ENCODE measurements at places on chromosomes 7 and 10. TPM values are rescaled to one million over a fixed set of nuclear protein-coding genes. Genes with fewer than 3 reads are reported as not detected.

- DNase-seq = no peak
These were observed 533.6 kb downstream of the INHBA start for GRCh38 chr7:41169317-41169716.

GRCh38 chr10:33335801-33336581 is 1.5 kb upstream of the NRP1 start:
- peak; percentile 69 for DNase-seq

GRCh38 chr7:51349820-51350545 is 33.4 kb upstream of the COBL start:
- peak; percentile 59 for DNase-seq

DNA sequence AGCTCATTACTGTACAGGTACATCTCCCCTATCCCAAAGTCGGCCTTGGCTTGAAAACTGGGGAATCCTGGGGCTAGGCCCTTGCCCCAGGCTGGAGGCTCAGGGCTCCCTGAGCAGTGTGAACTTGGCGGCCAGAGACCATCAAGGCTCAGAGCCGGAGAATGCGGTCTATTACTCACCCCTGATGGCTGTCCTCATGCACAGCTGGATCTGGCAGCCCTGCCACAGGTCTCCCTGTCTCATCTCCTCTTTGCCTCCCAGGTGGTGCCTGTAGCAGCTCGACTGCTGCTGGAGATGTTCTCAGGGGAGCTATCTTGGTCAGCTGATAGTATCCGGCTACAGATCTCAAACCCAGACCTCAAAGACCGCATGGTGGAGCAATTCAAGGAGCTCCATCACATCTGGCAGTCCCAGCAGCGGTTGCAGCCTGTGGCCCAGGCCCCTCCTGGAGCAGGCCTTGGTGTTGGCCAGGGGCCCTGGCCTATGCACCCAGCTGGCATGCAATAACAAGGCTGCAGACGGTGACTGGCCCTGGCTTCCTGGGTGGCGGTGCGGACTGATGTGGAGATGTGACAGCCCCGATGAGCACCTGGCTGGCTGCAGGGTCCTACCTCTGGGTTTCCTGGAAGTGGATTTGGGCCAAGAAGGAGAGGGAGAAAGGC is 10.7 kb downstream of the IRF5 start:
- no peak for DNase-seq

DNA sequence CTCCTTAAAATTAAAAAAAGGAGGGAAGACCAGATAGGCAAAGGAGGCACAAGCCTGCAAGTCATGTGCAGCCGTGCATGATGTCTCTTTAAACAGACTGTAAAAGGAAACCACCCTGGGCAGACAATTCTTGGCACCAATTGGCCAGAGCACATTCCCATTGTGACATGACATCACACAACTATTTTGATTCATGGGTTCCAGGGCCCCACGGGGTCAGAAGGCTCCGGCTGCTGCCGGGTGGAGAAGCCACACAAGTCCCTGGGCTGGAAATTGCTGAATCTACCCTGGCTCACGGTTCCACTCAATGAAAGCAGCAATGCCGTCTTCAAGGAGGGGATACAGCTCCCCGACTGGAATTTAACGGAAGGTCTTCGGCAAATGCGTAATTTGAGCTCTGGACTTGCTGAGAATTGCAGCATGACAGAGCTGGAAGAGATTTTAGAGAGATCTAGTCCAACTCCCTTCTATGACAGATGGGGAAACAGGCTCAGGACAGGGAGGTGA is 140.5 kb downstream of the PRKAG2 start:
- peak; percentile 54 for DNase-seq

GRCh38 chr7:106552645-106553445 is 108.1 kb downstream of the CCDC71L start:
- no peak for DNase-seq

GRCh38 chr10:132913559-132914115 is 28.7 kb downstream of the CFAP46 start:
- peak; percentile 3 for DNase-seq

- no peak for DNase-seq
These were observed 96.4 kb downstream of the HIPK2 start for GRCh38 chr7:139681463-139681755.

GRCh38 chr7:17558135-17558534 is 259.7 kb downstream of the AHR start:
- no peak for DNase-seq

DNA sequence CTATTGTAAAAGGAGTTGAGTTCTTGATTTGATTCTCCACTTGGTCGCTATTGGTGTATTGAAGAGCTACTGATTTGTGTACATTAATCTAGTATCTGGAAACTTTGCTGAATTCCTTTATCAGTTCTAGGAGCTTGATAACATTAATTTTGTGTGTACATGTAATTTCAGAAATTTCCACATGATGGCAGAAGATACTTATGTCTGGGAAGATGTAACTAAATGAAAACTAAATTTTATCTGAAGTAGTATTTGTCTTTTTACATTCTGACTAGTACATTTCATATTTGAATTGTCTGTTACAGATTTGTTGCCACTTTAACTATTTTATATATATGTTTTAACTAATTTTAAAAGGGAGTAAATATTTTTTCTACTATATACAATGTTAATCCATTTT is 27.6 kb downstream of the SDHAF3 start:
- DNase-seq = no peak

DNA sequence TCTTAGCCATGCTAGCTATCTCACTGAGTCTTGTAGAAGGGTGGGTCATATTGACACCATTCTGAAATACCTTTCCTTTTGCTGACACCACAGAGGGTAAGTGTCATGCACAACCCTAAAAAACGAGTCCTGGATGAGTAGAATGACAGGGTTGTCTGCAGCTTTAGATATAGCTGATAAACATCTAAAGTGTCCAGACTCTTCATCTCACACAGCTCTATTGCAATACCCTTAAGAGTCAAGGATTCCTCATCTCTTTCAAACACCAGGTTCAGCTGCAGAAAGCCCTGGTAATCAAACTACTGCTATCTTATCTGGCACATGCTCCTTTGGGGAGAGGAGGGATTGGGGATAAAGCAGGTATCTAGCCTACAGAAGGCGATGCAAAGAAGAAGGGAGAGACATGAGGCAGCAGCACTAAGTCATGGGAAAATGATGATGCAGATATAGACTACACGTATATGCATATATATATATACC is 127.0 kb downstream of the ANK3 start:
- no peak for DNase-seq

GRCh38 chr10:132298038-132298881 is 9.5 kb downstream of the STK32C start:
- DNase-seq = no peak

- no peak for DNase-seq
These were observed 774.7 kb downstream of the SUGCT start for GRCh38 chr7:40909346-40909980.

DNA sequence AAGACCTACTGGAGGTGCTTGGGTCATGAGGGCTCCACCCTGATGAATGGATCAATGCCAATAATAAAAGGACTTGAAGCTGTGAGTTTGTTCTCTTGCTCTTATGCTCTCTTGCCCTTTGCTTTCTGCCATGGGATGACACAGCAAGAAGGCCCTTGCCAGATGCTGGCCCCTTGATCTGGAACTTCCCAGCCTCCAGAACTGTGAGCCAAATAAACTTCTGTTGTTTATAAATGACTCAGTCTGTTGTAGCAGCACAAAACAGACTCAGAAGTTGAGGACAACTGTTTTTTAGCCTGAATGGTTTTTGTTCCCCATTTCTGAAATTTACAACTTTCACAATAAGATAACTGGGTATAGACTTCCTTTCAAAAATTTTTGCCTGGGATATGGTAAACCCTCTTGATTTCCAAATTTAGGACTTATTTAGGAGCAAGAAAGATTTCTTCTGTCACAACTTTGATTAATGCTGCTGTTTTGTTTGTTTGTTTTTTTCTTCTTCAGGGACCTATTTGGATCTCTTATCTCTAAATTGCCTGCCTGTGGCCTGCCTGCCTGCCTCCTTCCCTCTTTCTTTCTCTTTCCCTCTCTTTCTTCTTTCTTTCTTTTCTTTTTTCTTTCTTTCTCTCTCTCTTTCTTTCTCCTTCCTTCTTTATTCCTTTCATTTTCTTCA is 12.1 kb downstream of the ENTPD1 start:
- no peak for DNase-seq

DNA sequence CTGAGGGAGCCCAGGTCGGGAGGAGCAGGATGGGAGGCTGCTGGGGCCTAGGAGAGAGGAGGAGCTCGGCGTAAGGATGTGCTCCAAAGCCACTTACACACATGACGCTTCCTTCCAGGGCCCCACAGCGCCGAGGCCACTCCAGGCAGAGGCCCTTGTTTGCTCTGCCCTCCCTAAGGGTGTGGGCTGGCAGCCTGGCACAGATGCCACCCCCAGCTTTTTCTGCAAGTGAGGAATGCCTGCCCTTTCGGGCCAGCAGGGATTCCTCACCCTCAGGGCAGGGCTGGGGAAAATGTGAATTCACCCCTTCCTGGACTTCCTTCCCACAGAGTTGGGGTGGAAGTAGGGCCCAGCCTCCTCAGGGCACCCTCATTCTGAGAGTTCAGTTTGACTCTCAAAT is 5.6 kb upstream of the AQP1 start:
- peak; percentile 32 for DNase-seq

- DNase-seq = no peak
These were observed 54.0 kb downstream of the ANK3 start for GRCh38 chr10:60335708-60336107.

DNA sequence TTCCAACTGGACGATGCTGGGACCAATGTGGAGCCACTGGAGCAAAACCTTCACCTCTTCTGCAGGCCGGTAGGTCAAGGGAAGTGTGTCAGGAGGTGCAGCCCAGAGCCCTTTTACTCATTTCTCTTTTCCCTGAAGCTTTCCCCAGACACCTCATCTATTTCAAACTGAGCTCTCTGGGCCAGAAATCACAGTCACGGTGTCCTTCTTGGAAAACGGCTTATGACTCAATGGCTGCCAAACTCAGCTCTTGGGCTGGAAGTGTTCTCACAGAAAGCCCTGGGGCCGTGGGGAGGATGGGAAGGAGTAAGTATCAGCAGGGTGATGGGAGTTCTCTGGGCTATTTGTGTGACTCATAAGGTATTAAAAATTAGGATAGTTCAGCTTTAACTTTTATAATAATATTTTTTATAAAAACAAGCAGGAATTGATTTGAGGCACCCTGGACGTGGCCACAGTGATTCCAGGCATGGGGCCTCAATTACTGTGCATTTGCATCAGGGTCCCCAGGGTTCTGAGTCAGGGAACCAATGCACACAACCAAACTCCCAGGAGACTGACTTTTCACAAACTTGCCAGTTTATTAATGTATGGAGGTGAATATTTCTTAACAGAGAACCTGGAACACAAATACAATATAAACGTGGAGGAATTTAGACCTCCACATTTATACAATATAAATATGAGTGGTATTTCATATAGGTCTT is 187.4 kb upstream of the TMEM72 start:
- no peak for DNase-seq

DNA sequence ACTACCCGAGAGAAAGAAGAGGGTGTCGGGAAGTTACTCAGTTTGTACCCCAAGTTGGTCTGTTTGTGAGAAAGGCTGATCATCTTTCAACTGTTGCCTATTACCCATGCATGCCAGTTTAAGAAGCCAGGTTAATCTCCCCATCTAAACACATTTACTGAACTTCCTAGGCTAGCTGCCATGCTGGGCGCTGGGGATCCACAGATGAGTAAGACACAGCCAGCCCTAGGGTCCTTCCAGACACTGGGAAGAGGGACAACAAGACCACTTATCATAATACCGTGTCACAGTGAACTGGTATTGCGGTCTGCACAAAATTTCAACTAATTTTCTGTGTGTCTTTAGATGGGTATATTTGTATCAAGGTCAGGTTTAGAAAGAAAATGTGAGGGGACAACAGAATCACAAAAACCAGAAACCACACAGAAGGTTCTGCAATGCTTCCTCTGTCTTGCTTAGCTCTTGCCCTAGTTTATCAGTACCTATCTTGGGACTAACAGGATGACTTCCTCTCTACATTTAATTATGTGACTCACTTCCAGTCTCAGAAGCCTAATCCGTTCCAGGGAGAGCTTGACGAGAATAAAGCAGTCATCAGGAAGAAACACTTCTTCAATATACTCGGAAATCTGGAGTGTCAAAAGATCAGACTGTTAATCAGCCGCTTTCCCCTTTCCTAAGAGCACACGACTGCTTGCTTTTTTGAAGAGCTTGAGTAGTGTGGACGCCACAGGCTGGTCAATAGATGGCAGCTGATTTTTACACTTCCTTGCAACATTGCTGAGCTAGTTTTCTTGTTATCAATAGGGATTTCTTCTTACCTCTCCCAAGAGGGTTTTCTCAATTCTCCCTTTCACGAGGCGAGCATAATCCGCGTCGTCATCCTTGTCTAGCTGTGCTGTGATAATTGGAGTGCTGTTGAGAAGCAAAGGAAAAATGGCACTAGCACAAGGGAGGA is 45.7 kb downstream of the POLR3A start:
- DNase-seq = no peak

GRCh38 chr10:71285180-71285545 is 33.9 kb upstream of the SLC29A3 start:
- DNase-seq = peak; percentile 39

DNA sequence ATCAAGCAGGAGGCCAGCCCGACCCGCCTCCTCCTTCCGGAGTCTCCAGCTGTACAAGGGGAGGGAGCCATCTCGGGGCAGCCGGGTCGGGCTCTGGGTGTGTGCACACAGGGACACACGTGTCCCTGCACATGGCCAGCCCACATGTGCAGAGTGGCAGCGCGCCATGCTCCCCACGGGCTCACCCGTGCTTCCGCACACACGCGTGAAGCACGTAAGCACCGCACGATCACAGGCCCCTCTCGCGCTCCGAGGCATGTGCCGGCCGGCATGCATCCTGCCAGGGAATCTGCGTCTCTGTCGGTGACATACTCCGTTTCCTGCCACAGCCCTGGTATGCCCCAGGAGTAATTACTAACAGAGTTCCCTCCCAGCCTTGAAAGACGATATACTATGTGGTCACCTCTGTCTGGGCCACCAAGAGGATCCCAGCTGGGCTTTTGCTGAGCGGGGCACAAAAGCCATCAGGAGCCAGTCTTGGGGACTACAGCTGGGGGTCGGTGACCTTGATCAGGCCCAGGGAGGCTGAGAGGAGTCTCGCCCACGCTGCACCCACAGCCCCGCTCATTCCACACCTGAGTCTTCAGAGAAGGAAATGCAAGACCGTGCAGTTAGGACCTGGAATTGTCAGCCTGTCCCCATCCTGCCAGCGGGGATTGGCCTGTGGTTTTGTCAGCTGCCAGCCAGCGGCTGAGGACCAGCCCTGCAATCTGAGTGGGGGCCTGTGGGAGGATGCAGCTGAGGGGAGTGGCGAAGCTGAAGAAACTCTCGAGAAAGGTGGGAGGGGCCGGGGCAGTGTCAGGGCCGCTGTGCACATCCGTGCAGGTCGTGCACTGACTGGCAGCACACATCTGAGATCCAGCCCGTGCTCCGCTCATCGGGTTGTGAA is 11.0 kb upstream of the LFNG start:
- DNase-seq = peak; percentile 71

The C10orf90 gene
- not detected for total RNA-seq

The MMP21 gene
- not detected for total RNA-seq

The PCLO gene
- total RNA-seq = 11.6 TPM

The HTR7 gene
- total RNA-seq = not detected

The GRM8 gene
- 0.68 TPM for total RNA-seq

The LIPM gene
- not detected for total RNA-seq

The SUN3 gene
- not detected for total RNA-seq

The AMPH gene
- total RNA-seq = not detected

The CPA4 gene
- not detected for total RNA-seq

The SFTPA1 gene
- total RNA-seq = not detected

The FZD8 gene
- total RNA-seq = 11.7 TPM

The WDR86 gene
- total RNA-seq = 7.3 TPM

The HOXA6 gene
- 27.8 TPM for total RNA-seq

The MAGI2 gene
- 3.7 TPM for total RNA-seq
